OCI-M1 (cell line): ENCODE measurements at places on chromosomes 1 and 21.

DNA sequence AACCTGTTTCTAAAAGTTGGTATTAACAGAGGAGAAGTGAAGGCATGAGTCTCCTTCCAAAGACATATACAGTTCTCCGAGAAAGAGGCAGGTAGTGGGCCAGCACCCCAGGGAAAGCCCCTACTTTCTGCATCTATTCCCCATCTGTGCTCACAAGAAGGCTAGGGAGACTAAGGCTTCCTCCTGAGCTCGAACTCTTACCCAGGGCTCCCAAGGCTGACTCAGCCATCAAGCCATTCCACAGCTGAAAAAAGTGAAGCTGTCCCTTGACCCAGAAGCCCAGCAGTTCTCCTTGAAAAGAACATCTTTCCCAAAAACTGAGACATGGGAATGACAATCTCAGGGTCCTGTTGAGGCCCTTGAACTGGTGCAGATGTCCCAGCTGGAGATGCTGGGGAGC, 1.9 kb upstream of the PADI3 start:
- no peak for DNase-seq

- DNase-seq, result no peak
Observed at GRCh38 chr21:44677881-44678280, 4.1 kb downstream of the KRTAP12-1 start.

- DNase-seq, result peak; percentile 31
Observed at GRCh38 chr1:93670141-93670540, 11.5 kb downstream of the BCAR3 start.

GRCh38 chr1:106700211-106700610, 356.3 kb upstream of the PRMT6 start:
- no peak for DNase-seq

DNA sequence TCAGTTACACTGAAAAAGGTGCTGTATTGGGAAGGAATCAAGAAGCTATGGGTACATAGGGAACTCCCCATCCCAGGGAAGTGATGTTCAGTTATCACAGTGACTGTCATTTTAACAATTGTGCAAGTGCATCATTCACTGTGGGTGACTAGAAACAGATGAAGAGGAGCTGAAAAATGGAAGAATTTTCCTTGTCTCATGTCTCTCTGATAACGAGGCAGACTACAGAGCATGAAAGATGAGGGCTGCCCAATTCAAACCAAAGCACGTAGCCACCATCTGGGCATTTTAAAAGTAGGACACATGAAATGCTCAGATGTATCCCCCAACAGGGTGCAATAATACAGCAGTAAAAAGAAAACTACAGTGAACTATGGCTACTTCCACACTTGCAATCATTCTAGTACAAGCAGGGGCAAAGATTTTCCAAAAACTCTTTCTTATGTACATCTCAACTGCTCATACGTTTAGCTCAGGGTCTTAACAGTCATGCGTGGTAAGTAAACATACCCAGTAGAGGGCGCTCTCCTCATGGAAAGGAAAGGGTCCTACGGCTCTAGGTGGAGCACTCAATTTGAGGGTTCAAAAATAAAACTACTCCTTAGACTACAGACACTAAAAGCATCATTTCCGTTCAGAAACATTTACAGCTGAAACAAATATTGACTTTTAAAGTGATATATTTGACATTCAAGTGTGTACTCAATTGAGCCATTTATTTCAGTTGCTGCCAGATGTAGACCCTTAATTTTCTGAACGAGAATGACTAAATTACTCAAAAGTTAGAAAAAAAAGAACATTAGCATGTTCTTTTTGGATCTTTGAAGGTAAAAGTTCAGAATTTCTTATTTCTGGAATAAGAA, 143.2 kb downstream of the KCTD3 start:
- peak; percentile 87 for DNase-seq
